ENCODE measurements at places on chromosomes 2 and 18. TPM values are rescaled to one million over a fixed set of nuclear protein-coding genes. Genes with fewer than 3 reads are reported as not detected.

GRCh38 chr2:239236808-239237205, 164.0 kb downstream of the HDAC4 start:
- no peak for DNase-seq

DNA sequence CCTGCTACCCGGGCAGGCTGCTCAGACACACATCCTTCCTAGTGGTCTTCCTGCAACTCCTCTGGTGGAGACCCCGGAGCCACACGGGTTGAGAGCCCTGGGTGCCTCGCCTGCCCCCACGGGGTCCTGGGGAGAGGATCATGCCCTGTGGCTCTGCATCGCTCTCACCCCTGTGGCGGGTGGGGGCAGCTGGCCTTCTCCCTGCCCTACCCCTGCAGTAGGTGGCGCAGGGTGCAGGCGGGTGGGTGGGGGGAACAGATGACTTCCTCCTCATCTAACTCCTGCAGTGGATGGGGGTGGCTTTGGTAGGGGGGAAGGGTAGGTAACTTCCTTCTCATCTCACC, 38.5 kb downstream of the TSHZ1 start:
- DNase-seq: no peak

GRCh38 chr2:142220239-142220638, 89.4 kb upstream of the LRP1B start:
- no peak for DNase-seq

- no peak for DNase-seq
These were observed 8.3 kb upstream of the TMEM247 start for GRCh38 chr2:46471019-46471583.

DNA sequence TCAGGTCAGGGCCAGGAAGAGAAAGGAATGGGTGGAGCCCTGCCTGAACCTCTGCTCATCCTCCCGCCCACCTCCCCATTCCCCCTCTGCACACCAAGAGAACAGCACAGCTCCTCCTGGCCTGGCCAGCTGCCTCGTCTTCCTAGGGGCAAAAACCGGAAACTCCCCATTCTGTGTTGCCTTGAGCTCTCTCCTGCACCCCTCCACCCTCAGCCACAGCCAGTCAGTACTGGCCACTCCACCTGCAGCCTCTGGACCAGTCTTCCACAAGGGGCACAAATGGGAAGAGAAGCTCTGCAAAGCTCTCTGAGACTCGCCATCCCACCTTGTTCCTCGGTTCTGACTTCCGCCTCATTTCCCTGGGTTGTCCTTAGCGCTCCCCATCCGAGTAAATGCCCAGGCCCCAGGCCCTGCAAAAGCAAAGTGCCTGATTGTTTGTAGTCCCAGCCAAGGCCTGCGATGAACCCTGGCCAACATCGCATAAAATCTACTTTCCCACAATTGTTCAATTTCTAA, 39.3 kb upstream of the SLC35G4 start:
- no peak for DNase-seq

DNA sequence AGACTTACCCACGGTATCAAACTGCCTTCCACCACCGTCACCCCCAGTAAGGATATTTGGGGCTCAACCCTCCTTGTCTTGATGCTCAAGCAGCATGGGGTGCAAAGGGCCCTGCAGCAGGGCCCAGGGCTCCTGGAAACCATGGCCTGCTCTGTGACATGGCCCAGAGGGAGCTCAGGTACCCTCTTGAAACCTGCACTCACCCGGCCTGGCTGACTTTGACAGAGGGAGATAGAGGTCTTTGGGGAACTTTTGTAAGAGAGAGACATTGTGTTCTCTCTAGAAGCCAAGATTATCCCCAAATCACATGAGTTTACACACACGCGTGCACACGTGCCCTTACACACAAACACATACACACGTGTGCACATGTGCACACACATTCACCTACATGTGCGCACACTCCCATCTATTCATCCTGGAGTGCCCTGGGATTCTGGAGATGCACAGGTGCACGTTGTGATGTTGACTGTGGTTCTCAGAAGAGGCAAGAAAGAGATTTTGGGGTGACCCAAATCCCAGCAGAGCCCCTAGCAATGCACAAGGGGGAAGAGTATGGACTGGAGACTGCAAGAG, 19.6 kb upstream of the KCNK3 start:
- DNase-seq: no peak

DNA sequence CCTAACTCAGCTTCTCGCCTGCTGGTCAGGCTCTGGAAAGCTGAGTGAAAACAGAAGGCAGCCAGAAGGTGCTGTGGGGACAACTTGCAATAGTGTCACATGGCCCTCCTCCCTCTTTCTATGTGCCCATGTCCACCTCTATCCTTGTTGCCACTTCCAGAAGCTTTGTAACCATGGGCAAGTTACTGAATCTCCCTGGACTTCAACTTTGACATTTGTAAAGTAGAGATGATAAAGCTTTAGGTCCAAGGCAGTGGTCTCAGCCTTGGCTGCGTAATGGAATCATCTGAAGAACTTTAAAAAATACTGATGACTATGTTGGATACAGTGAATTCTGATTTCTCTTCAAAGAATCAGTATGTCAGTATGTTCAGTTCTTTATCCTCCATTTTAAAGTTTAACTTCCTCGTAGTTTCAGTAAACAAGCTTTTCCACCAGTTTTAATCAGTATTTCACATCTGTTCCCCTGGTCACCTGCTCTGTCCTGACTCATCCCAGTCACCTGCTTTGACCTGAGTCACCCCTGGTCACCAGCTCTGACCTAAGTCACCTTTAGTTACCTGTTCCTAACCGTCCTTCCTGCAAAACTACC, 245.2 kb upstream of the STON1 start:
- DNase-seq: no peak

KLHL14 gene
- total RNA-seq: 2.2 TPM

DCDC2C gene
- total RNA-seq: 0.37 TPM

ARHGEF33 gene
- 5.5 TPM for total RNA-seq

PAIP2B gene
- total RNA-seq: 10.4 TPM

ADGRF3 gene
- total RNA-seq: 0.20 TPM

LRATD1 gene
- 11.0 TPM for total RNA-seq

SCN2A gene
- total RNA-seq: 0.31 TPM

FOXI3 gene
- total RNA-seq: 0.17 TPM

VWC2L gene
- 0.57 TPM for total RNA-seq

SERPINB10 gene
- total RNA-seq: 0.64 TPM

LYPD1 gene
- 6.6 TPM for total RNA-seq

KLHL30 gene
- 2.1 TPM for total RNA-seq

GPR17 gene
- 0.40 TPM for total RNA-seq

Data from lung (tissue), 17 donors.